ENCODE measurements at places on chromosomes 13 and 19.

GRCh38 chr19:55692681-55693081 lies 17.7 kb downstream of the EPN1 start:
- no peak for DNase-seq

- DNase-seq = no peak
Measured at GRCh38 chr13:73335210-73335609, 276.4 kb downstream of the KLF5 start.

DNA sequence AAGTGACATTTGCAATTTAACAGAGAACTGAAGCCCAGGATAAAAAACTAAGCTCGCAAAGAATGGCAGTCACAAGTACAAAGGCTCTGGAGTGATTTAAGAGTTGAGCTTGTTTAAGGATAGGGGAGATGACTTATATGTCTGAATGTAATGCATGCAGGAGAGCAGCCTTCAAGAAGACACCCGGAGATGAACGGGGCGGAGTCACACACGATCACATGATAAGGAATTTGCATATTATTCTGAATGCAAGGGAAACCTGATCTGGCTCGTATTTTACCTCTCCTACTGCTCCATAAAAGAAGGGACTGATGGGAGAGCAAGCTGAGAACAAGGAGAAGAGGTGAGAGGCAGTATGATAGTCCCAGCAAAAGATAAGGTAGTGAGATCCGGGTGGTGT lies 12.9 kb downstream of the TBC1D4 start:
- no peak for DNase-seq

DNA sequence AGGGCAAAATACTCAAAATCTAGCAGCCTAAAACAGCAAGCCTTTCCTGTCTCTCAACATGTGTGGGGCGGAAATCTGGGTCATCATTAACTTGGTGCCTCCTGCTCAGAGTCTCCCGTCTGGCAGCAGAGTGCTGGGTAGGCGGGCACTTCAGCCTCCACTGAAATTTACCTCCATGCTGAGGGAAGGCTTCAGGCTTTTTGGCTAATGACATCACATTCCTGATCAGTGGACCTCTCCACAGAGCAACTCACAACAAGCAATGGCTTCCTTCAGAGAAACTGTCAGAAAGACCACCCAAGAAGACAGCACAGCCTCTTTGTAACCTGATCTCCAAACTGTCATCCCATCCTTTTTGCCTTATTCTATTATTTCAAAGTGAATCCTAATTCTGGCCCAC lies 1109.0 kb downstream of the UQCRFS1 start:
- no peak for DNase-seq

- no peak for DNase-seq
Measured at GRCh38 chr13:38630780-38631179, 56.1 kb upstream of the FREM2 start.

GRCh38 chr13:82713687-82714405 lies 1168.4 kb downstream of the SLITRK1 start:
- DNase-seq = no peak

- peak; percentile 4 for DNase-seq
Measured at GRCh38 chr19:41299755-41300089, 10.2 kb upstream of the CCDC97 start.

DNA sequence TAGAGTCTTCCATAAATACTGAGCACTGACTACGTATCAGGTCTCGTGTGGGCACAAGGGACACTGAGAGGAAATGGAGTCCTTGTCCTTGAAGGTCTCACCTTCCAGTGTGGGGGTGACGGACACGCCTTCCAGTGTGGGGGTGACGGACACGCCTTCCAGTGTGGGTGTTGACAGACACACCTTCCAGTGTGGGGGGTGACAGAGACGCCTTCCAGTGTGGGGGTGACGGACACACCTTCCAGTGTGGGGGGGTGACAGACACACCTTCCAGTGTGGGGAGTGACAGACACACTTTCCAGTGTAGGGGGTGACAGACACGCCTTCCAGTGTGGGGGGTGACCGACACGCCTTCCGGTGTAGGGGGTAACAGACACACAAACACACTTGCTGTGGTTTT lies 14.3 kb upstream of the EDDM13 start:
- no peak for DNase-seq

DNA sequence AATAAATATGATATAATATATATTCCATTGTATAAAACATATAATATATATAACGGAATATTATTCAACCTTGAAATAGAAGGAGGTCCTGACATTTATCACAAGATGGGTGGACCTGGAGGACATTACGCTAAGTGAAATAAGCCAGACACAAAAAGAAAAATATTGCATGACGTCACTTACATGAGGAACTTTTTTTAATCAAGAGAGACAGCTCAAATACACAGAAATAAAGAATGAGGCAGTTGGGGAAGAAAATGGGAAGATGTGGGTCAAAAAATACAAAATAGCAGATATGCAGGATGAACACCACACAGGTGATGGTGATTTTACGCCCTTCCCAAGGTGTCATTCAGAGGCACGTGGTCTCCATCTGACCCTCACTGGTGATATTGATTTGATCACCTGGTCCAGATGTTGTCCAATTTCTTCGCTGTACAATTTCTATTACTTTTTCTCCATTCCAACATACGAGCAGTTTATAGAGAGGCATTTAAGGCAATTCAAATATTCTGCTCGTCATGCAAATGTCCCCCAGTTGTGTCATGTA lies 513 bp upstream of the ZNF317 start:
- no peak for DNase-seq

Measured in NCI-H1092 treated with DMSO at 0.1 percent for 48 hours (cell line).